ENCODE measurements at places on chromosomes 7 and 10.

DNA sequence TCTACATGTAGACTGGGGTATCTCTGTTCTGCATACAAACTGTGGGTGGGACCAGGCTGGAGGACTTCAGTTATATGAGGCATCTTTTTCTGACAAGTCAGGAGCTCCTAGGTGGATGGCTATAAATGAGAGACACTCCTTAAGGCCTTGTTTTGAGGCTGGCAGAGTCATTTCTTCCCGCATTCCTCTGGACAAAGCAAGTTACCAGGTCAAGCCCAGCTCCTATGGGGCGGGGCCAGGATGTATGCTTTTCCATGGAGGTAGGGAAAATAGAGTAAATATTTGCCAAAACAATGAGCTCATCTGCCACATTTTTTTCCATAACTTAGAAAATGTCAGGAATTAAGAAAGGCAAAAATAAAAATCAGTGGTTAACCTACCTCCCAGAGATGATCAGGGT lies 283.4 kb downstream of the GPR37 start:
- DNase-seq: no peak

- no peak for DNase-seq
Measured at GRCh38 chr7:123746055-123746454, 2.7 kb downstream of the WASL start.

GRCh38 chr10:75959209-75959608 lies 527.8 kb downstream of the LRMDA start:
- no peak for DNase-seq

GRCh38 chr10:116850058-116850611 lies 836 bp downstream of the ENO4 start:
- no peak for DNase-seq

DNA sequence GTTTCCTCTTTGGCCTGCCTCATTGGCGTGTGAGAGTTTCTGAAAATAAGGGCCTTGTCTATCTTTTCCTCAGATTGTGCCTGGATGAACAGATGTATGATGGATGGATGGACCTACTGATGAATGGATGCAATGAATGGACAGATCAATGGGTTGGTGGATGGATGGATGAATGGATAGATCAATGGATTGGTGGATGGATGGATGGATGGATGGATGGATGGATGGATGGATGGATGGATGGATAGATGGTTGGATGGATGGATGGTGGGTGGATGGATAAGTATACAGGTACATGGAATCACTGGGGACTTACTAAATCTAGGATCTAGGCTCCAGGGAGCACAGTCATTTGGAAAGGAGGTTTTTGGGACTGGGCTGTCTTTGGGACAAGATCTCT lies 331.9 kb downstream of the GRID1 start:
- DNase-seq: no peak

DNA sequence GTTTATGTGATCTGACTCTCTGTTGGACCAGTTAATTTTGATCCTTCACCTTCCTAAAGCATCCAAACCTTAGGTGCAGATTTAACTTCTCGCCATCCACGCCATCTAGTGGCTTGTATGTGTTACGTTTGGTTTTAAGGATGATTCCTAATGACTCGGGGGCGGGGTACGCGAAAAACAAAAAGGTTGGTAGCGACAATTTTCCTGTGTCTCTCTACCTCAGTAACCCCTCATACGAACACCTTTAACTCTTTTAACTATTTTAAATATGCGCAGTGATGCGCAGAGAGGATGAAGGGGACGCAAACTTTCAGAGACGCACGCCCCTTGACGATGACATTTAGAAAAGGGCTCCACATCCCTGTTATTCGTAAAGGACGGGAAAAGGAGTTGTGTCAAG lies 714 bp upstream of the KCND2 start:
- no peak for DNase-seq

DNA sequence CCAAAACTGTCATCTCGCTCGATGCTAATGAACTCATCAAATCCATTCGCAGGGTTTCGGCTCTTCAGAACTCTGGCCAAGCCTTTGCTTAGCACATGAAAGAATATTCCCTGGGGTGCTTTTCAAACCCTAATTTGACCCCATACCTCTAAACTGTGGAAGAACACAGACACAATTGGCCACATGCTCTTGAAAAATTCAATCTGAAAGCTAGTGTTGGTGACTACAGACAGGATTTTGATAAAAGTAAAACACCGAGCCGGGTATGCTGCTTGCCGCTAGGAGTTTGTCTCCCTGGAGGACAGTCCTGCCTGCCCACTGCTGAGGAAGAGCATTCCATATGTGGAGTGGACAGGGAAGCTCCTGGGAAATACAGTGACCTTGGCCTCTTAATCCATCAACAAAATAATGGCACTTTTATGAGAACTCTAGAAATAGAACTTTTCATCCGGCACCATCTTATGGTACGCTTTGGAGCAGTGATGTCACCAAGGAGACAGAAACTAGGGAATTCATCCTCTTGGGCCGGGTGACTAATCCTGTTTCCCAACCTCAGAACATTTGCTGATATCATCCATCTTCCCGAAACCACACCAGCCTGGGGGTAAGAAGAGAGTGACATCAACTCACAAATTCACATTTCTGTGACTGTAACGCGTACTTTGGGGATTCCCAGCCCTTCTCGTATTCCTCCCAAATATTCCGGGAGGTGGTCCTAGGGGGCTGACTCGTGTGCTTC lies 34.2 kb downstream of the MTURN start:
- no peak for DNase-seq

DNA sequence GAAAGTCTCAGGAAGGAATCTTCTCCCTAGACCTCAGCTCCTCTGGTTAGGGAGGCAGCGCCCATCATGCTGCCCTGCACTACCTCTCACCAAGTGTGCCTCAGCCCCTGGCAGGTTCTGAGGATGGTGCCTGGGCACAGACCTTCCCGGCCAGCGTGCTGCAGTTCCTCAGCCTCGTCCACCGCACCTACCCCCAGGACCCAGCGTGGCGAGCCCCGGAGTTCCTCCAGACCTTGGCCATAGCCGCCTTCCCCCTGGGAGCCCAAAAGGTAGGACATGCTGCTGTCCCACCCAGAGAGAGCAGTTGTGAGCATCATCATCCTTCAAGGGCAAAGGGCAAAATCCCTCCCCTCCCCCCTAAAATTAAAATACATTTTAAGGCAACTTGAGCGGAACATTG lies 122.5 kb downstream of the LRRC18 start:
- no peak for DNase-seq

DNA sequence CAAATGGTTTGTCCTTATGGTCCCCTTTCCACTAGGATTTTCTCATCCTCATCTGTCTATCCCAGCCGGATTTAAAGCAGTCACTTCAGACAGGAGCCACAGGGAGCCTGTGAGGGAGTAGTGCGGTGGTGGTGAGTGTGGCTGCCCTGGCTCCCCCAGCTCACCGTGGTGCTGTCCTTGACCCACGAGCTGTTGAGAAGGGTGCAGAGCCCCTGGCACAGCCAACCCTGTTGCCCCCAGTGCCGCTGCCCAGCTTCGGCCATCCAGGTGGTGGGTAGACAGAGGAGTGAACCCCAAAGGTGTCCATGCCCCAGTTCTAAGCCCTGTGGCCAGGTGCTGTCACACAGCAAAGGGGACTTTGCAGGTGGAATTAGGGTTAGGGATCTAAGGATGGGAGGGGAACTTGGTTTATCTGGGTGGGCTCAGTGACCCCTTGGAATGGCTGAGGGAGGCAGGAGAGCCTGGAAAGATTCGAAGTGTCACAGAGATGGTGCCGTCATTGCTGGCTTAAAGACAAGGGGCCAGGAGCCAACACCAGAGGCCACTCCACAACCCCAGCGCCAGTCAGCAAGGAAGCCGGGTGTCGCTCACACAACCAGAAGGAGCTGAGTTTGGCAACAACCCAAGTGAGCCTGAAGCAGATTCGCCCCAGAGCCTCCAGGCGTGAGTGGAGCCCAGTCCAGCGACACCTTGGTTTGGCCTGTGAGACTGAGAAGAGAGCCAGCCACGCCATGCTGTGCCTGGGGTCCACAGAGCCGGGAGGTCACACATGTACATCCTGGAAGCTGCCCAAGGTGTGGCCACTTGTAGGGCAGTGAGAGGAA lies 142.4 kb downstream of the ADCY1 start:
- no peak for DNase-seq

GRCh38 chr7:148670807-148671206 lies 27.9 kb upstream of the CUL1 start:
- DNase-seq: no peak

DNA sequence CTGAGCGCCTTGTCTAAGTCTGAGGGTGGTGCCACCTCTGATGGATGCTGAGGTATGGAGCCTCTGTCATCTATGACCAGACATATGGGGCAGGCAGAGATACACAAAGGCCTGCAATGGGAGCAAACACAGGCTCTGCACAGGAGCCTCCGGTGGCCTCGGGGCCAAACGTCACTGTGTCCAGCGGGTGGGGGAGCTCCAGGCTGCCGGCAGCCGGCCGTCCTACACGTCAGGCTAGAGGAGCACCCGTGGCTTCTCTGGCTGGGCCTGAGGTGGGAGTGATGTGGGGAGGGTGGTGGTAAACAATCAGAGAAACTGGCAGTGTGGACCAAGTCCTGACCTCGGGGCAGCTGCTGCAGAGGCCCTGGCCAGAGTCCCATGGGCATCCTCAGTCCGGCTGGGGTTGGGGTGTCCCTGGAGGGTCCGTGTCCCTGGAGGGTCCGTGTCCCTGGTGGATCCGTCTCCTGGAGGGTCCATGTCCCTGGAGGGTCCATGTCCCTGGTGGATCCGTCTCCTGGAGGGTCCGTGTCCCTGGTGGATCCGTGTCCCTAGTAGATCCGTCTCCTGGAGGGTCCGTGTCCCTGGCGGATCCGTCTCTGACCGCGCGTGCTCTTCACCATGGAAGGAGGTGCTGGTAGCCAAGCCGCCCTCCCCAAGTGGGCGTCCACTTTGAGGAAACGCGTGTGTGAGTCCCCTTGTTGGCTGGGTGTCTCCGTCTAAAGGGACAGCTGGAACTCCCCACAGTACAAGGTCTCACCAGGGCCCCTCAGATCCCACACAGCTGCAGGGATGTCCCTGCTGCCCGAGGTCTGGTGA lies 24.2 kb upstream of the FAM20C start:
- no peak for DNase-seq

DNA sequence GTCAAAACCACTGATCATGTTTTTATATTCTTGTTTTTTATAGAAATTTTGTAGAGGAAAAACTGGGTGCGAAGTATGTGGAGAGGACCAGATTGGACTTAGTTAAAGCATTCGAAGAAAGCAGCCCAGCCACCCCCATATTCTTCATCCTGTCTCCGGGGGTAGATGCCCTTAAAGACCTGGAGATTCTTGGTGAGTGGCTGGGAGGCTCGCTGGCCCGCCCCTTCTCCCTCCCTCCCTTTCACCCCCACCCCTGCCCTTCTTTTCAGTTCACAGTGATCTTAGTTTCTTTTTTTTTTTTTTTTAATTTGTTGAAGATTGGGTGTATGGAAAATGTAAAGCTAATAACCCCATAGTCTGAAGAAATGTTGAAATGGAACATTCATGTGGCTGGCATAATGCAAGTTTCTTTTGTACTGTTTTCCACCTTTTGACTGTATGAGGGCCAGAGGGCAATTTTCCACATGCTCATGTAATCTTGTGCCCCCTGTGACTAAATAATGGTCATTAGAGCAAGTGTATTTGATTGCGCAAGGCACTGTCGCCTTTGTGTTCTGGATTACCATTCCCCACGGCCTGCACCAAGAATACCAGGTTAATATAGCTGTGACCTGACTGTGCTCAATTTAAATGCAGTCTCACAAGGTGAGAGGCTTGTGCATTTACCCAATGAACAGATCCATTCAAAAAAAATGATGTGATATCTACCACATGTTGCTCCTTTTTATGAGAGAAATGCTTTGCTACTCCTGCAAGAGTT lies 77.7 kb downstream of the CDCA7L start:
- no peak for DNase-seq

DNA sequence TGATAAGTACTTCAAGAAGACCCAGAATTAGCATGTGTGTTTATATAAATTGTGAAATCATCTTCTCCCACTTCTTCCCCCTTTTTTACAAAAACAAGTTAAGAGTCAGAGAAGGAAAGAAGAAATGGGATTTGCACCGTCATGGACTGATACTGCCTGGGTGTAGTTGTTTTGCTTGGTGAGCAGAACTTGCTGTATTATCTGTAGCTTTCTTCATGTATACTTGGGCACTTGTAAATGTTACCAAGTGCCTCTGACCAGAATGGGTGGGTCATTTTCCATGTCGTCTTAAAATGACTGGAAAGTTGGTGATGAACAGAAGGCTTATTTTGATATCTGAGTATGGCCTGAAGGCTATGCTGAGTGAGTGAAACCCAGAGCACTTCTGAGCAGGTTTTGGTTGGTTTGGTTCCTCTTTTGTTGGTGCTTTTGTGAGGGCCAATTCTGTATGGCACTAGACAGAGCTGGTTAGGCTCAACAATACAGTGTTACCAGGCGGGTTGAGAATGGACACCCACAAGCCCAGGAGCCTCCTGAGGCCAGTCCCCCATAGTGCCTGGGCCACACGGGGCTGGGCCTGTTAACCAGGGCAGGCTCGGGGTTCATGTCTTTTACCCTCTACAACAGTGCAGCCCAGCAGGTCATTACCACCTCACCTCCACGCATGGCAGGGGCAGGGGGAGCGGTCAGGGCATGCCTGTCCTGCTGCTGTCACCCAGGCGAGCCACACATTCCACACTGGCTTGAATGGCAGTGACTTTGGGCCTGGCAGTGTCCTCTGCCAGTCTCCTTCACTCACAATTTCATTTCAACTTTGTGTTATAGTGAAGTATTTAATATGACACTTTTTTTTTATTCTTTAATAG lies 115.1 kb downstream of the CCNY start:
- no peak for DNase-seq

GRCh38 chr10:1873661-1874315 lies 136.5 kb upstream of the ADARB2 start:
- DNase-seq: no peak

GRCh38 chr10:22415072-22415471 lies 69.8 kb downstream of the SPAG6 start:
- no peak for DNase-seq

- DNase-seq: no peak
Measured at GRCh38 chr10:100045592-100045991, 35.8 kb upstream of the DNMBP start.

GRCh38 chr10:3792710-3793219 lies 7.8 kb upstream of the KLF6 start:
- DNase-seq: no peak

DNA sequence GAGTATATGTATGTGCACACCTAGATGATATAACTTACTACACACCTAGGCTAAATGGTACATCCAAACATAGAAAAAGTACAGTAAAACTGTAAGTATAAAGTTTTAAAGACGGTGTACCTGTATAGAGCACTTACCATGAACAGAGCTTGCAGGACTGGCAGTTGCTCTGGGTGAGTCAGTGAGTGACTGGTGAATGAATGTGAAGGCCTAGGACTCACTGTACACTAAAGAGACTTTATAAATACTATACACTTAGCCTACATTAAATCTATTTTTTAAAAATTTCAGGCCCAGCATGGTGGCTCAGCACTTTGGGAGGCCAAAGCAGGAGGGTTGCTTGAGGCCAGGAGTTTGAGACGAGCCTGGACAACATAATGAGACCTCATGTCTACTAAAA lies 195.3 kb downstream of the FZD1 start:
- no peak for DNase-seq

GRCh38 chr7:48309720-48310119 lies 138.5 kb downstream of the ABCA13 start:
- DNase-seq: no peak
